Stimulated activated CD4-positive, alpha-beta T cell treated with anti-CD3 and anti-CD28 coated beads, Interleukin-4, amount 100 ng/mL, for 4 hours (primary cell): ENCODE measurements at places on chromosomes 11 and 22.

DNA sequence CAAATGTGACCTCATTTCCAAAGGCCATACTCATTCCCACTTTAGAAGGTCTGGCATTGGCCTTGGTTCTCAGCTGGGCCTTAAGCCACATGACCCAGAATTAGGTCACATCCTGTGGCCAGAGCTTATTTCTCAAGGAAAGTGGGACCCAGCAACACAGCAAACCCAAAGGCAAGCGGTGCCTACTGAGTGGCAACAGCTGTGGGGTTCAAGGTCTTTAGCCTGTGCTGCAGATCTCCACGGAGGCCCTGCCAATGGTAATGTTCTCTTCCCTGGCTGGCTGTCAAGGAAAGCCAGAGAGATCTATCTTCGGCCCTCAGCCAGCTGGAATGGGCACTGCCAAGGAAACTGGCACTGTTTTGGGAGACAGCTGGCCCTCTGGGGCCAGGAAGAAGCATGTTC, 41.5 kb upstream of the TP53I11 start:
- no peak for DNase-seq

GRCh38 chr11:548700-549603, 11.6 kb downstream of the LMNTD2 start:
- DNase-seq: no peak

DNA sequence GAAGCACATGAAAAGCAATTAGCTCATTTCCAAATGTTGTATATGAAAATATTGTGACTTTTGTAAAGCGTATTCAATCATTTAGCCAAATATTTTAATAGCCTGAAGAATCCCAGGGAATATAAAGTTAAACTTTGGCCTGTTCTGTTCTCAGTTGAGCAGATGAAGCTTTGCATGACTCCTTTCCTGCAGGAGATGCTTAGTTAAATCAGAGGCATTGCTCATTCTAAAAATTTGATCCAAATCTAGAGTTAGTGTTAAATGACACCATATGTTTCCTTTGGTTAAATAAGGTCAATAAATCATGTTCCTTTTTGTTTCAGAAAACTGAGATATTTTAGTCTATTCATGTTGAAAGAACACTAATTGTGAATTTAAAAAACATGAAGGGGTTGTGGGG, 51.2 kb upstream of the BIRC3 start:
- no peak for DNase-seq

- DNase-seq: no peak
Measured at GRCh38 chr11:74646954-74647353, 54.6 kb downstream of the POLD3 start.

DNA sequence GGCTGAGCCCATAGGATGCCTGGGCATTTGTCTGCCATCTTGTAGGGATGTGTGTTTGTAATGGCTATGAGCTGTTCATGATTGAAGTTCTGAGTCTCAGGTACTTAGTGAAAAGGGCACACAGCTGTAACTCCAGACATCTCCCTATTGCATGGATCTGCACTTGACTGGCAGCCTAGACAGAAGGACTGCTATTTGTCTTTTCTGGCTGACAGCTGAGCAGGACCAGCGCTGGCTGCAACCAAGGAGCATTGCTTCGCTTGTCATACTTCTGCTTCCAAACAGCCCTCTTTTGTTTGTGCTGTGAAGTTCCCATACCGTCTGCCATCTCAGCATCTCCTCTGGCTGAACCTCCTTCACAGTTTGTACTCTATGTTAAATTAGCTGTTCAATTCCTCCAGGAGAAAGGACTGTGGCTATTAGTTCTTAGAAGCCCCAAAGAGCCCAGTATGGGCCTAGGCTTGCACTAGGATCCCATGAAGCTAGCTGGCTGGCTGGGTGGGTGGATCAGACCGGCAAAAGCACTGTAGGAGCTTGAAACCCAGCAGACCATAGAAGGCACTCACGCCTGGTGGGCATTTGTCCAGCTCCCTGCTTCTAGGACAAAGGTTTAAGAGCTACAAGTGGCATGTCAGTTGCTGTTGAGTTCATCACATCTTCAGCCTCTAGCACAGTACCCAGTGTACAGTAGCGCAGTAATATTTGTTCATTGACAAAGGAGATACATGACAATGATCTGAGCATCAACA, 20.4 kb downstream of the HIRA start:
- no peak for DNase-seq

GRCh38 chr22:33656808-33657628, 263.3 kb downstream of the LARGE1 start:
- no peak for DNase-seq

DNA sequence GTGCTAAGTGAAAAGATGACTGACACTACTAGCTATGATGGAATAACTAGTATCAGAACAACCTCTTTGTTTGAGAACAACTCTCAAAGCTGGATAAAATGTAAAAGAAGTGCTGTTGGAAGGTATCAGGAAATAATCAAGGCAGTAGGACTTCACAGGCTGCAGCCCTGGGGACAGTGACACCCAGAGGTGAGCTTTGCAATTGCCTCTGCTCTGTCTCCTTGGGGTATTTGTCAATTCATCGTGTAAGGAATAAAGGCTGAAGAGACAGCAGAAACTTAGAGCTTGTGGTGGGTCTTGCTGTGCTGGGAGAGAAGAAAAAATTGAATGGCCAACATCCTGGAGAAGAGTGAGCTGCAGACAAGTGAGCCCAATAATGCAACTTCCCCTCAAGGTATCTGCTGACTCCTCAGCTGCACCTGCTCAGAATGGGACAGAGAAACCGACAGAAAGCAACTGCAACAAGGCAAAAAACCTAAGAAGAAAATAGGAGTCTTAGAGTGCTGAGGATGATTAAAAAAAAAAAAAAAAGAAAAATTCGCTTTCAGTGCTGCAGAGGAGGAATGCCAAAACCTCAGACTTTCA, 141.1 kb downstream of the RCN1 start:
- DNase-seq: no peak

- DNase-seq: no peak
Measured at GRCh38 chr22:27435844-27436576, 365.5 kb downstream of the MN1 start.

DNA sequence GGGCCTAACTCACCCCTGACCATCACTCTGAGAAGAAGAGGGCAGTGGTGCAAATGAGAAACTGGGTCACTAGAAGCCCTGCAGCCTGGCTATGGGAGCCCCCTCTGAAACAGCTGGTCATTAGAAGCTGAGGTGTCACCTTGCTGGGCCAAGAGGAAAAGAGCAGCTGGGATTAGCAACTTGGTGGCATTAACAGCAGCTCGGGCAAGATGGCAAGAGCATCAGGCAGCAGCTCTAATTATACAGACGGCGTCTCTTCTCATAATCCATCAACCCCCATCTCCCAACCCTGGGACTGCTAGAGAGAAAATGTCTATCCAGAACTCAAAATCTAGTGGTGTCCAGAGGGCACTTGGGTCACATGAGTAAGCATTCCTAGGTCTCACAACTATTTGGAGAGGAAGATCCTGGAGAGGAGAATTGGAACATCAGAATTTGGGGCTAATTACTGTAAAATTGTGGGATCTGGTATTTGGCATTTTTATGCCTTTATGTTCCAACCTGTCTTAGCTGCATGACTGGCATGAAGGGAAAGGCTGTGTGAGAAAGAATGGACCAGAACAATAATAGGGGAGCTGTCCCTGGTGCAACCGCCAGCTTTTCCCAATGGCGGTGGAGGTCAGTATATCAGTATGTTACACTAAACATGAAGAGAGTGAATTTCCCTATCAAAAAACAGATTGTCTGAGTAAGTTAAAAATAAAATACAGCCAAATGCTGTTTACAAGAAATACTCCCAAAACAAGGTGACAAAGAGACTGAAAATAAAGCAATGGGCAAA, 7.6 kb upstream of the LMO1 start:
- no peak for DNase-seq

DNA sequence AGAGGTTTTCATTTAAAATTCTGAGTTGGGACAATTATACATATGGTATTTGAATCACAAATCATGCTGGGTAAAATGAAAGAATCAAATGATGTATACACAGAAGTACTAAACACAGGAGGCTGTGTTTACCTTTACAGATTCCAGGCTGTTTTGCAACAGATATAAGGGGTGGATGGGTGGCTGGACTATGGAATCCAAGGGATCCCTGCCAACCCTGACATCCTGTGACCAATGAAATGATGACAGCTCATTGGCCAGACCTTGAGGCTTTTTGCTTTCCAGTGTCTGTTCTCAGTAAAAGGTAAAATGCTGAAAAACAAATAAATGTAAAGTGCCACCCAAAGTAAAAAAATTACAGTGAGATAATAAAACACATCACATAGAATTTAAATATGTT, 3.3 kb upstream of the DDI1 start:
- DNase-seq: no peak

DNA sequence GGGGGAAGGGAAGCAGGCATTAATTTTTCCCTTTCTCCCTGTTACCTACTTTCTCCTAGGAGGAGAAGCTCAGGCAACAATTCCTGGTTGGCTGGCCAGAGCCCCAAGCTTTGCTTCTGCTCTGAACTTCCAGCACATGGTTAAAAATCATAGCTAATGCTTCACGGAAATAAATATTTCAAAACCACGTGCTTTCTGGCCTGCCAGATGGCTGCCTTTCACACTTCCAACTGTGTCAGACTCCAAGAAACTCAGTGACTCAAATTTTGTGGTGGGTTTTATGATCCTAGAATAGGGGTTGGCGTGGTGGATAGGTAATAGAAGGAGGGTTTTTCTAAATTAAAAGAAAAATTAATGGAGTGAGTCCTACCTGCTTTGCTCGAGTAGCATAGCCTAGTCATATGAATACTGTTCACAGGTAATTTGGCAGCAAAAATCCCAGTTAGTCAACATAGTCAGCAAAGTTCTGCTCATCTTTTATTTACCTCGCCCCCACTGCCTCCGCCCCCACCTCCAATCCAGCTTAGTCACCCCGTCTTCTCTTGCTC, 58.6 kb downstream of the SC5D start:
- DNase-seq: no peak

GRCh38 chr22:23503142-23503541, 76.9 kb downstream of the IGLL1 start:
- DNase-seq: no peak

DNA sequence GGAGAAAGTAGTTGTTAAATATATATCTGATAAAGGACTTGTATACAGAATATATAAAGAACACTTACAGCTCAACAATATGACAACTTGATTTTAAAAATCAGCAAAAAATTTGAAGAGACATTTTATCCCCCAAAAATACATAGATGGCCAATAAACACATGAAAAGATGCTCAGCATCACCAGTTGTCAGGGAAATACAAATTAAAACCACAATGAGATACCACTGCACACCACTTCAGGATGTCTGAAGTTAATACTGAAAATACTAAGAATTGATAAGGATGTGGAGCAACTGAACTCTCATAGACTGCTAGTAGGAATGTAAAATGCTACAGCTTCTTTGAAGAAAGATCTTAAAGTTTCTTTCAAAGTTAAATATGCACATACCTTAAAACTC, 49.2 kb downstream of the KREMEN1 start:
- no peak for DNase-seq

- DNase-seq: no peak
Measured at GRCh38 chr11:27153136-27153535, 112.5 kb downstream of the BBOX1 start.
